ENCODE measurements at places on chromosomes 7 and 10. TPM values are rescaled to one million over a fixed set of nuclear protein-coding genes. Genes with fewer than 3 reads are reported as not detected.

The PALD1 gene
- polyA plus RNA-seq: 10.1 TPM

The GNGT1 gene
- not detected for polyA plus RNA-seq

- DNase-seq: no peak
Observed at GRCh38 chr10:74677951-74678350, 148.4 kb upstream of the KAT6B start.

- DNase-seq: no peak
Observed at GRCh38 chr10:21260066-21260465, 265.4 kb downstream of the SKIDA1 start.

- DNase-seq: no peak
Observed at GRCh38 chr10:96208271-96208670, 63.1 kb downstream of the BLNK start.

DNA sequence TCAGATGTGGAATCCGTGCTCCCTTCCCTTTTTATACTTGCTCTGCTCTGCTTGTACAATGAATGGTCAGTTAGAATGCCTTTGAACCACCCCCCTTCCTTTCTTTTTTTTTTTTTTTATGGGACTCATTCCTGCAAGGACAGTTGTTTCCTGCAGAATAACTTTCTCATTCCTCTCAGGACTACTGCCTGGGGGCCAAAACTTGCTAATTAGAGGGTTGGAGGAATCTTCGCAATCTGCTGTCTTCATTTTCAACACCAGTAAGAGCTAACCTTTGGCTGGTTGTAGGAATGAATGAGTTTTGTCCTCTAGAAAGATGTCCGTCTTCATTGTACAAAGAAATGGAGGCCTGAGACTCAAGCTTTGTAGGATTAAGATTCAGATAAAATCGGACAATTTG, 868.1 kb downstream of the LRMDA start:
- no peak for DNase-seq

DNA sequence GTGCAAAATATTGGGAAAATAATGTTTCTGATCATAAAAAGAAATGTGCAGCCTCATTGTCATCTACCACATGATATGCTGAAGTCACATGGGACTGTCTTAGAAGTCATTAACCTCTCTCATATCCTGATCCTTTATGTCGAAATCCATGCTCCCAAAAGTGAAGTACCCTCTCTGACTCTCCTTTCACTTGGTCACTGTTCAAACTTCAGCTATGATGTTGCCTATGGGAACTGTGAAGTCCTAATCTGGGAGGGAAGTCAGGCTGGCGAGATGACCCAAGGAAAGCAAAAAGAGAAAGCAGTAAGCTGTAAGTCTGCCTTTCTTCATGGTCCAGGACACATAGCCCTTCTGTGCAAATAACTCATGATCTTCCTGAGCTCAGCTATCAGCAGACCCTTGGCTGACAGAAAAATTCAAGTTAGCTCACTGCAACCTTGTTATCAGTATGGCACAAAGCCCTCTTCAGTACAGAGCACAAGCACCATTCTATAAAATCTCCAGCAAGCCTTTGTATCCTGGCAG, 29.5 kb downstream of the WASL start:
- DNase-seq: no peak

All from renal cortex interstitium (tissue), 15 donors.